ENCODE measurements at places on chromosomes 5 and 9.

- DNase-seq: no peak
Observed at GRCh38 chr9:14906000-14906399, 4.2 kb downstream of the FREM1 start.

DNA sequence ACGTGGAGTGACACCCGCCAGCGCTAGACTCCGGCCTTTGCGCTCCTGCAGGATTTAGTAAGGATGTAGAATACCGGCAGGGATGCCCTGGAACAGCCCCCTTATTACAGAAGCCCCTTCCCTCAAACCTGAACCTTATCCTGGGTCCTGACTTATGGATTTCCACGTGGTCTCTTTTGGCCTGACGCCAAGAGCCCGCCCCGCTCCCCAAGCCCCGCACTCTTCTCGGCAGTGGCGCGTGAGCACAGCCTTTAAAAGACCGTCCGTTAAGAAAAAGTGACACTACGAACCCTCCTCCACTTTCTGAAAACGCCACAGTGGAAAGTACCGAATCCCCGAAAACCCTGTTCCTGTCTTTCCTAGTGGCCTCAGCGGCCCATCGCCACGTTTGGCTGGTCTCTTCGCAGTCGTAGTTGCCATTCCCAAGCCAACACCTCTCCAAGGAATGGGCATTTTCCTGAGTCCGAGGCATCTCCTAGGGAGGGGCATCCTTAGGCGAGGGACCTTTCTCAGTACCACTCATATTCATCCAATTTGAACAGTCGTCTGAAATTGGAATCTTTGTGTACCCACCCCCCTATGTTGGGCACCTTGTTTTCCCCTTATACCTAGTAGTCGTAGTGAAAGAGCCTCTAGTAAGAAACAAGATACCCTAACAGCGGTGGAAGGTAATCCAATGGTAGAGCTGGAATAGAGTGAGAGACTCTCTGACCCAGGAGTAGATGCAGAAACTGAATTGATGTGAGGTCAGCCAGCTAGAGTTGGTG is 732 bp upstream of the MCIDAS start:
- DNase-seq: no peak

- DNase-seq: peak; percentile 10
Observed at GRCh38 chr9:113343732-113344231, 3.7 kb upstream of the WDR31 start.

DNA sequence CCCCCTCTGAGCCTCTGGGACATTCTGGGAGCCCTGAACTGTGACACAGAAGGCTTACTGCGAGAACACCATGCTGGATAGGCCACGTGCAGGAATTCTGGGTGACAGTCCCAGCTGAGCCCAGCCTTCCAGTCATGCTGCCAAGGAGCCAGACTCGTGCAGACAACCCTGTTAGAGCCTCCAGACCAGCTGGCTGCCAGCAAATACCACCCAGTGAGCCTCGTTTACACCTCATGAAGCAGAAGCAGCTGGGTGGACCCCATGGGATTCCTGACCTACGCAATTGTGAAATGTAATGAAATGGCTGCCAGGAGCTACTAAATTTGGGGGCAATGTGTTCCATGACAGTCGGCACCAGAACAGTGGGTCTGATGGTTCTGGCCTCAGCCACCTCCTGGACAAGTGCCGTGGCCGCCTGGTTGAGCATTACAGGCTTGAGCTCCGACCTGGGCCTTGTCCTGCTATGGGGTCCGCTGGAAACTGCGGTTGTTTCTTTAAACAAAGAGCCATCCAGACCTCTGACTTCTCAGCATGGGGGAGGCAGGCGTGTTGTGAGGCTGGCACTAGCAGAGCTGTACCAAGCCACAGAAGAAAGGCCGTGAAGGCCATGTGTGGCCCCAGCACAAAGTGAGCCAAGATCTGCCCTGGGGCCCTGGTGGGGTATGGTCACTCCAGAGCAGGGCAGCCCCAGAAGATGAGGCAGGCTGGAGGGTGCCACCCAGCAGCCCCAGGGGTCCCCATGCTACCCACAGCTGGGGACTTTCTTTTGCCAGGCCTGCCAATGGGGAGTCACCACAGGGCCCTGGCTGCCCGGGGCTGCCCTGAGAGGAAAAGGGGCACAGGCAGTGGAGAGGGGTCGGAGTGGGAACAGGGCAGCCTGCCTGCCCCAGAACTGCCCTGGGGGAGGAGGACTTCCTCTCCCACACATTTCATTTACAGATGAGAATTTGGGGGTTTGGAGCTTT is 19.3 kb upstream of the RXRA start:
- no peak for DNase-seq

GRCh38 chr5:116394186-116394867 is 180.3 kb downstream of the SEMA6A start:
- no peak for DNase-seq

DNA sequence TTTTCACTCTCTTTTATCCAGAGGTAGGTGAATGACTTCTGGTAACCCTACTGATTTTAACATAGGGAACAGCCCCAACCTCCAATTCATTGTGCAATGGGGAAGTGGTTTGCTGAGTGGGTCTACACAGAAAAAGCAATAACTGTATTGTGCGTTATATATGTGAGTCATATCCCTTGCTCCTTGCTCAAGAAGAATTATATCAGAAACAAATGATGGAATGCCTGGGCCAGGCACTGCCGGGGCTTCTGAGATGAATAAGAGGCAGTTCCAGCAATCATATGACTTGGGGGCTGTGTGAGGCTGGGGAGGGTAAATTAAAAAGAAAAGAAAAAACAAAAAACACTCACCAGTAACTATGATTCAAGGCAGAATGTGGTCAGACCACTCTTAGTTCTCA is 79.2 kb upstream of the ABCA1 start:
- peak; percentile 92 for DNase-seq

DNA sequence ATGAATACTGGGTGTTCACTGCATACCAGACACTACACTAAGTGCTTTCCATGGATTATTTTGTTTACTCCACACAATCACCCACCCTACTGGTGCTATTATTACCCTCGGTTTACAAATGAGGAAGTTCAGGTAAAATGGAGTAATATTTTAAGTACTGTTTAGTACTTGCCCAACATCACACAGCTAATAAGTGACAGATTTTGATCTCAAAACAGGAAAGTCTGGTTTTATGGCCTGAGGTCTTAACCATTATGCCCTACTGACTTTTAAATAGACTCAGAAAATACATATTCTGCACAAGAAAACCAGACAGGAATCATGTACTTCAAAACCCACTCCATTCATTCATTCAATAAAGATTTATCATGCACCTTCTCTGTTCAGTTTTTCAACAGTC is 431.0 kb upstream of the TLE4 start:
- DNase-seq: no peak

GRCh38 chr5:159171274-159171673 is 38.1 kb downstream of the RNF145 start:
- no peak for DNase-seq

DNA sequence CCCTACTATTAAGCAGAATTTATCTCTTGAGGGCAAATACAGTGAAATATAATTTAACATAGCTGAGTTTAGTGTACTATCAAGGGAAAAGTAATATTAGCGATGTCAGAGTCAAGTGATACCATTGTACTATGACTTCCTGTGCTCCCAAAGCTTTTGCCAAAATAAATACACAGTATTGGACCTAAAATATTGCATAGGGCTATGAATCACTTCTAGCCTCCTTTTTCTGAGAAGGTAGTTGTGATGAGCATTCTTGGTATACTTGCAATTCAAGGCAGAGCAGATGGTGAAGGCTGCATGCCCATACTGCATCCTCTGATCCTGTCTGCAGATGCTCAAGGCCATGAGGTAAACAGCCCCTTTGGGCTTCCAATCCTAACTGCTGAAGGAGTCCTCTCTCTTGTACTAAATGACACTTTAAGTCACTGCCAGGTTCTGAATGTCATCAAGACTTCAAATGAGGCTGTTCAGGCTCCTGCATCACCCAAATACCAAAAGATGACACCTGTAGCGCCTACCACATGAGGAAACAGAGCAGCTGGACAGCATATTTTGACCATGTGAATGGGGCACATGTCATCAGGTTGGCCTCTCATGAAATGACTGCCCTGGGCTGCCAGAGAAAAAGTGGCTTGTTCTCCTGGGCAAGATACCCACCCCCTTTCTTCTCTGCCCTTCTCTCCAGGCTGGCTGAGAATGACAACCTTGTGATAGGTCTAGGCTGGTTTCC is 29.7 kb upstream of the PPP2CA start:
- peak; percentile 57 for DNase-seq

DNA sequence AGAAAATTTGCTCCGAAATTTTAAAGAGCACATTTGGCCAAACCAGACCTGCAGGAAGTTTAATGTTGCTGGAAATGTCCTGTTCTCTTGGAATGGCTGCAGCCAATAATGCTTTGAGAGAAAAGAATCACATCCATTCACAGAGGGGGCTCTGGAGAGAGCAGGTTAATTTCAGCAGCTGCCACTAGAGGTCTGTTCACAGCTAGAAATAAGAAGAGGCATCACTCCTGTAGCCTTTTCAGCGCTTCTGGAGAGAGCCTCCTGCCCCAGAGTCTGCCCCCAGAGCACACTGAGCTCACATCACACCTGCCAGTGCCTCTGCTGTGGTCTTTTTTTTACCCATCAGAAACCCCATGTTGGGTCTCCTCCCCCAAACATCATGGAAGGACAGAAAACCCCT is 124.8 kb upstream of the RAD23B start:
- DNase-seq: peak; percentile 49

- DNase-seq: no peak
Observed at GRCh38 chr5:180306796-180307195, 14.9 kb upstream of the MAPK9 start.

DNA sequence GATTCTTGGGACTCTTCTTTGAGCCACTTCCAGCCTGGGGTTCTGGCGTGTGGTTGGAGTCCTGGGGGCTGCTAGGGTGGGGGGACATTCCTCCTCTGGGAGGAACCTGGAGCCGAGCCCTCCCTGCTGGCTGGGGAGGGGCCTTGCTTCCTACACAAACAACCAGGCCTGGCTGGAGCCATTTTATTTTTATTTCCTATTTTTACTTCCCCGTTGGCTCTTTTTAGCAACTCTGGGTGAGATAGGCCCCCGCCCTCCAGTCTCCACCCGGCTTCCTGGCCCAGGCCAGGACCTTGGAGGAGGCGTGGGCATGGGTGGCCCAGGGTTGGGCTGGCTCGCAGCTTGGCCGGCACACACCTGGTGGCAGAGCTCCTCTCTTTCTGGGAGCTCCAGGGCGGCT is 15.1 kb downstream of the RXRA start:
- no peak for DNase-seq

DNA sequence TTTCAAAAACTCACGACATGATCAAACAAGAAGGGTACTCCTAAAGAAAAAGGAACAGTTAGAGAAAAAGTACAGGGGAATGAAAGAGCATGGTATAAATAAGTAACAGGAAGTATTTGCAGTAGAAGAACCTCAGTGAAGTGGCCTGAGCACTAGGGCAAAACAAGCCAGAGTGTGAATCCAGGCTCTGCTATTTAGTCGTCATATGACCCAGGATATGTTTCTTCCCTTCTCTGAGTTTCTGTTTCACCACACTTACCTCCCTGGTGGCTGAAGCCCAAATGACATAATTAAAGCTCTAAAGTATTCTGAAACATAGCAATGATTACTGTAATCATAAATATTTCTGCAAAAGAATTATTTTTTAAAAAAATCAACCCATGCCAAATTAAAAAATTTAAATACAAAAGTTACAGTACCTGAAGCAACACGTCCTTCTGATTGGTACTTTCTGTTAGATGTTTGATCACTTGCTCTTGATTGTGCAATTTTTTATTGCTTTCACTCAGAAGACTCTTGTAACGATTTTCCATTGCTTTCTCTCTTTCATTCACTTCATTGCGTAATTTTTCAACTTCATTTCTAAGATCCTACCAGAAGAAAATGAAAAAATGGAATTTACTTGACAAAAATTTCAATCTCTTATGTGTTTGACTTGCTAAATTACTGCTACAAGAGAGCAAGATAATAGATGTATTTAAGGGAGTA is 88.9 kb downstream of the CDK5RAP2 start:
- no peak for DNase-seq

All from astrocyte of the spinal cord (primary cell).